ENCODE measurements at places on chromosomes 5 and 9.

DNA sequence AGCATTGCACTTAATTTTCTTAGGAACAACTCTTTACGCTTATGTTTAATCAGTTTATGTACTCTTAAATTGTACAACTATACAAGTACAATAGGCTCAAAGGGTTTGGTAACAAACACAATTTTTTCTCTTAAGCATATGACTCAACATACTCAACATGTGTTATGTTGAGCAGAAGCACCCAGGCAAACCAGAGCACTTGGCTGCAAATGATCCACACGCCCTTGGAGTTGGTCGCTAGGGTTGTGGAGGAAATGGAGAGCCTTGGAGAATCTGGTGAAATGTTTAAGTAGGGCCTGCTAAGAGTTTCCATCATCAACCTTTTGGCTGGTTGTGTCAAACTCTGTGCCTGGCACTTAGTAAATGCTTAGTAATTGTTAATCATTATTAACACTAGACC is 25.1 kb upstream of the MIER3 start:
- DNase-seq, result no peak

DNA sequence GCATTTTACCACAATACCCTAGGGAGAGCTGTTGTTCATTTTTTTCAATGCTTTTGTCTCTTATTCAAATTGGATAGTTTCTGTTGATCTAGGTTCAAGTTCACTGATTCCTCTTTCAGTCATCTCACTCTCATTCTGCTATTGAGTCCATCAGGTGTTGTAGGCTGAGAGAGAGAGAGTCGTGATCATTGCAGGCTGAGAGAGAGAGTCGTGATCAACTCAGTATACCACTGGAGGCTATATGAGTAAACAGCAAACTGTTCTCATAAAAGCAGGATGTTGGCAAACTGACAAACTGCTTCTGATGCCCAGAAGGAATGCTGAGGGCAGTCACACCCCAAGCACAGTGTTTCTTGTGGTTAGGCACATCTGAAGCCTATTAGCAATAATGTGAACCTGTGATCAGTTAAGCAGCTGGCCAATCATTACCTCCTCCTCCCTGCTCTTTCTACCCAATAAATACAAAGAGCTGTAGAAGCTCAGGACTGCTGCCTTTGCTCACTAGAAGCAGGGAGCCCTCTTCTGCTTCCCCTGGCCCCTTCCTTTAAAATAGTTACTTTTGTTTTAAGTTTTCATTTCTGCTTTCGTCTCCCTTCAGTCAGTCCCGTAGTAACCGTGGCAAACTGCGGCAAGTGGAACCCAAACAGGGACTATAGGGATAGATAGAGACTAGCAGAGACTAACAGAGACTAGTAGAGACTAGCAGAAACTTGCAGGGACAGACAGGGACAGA is 476.1 kb upstream of the ACO1 start:
- no peak for DNase-seq

GRCh38 chr9:105445203-105445881 is 2.5 kb upstream of the FSD1L start:
- no peak for DNase-seq

DNA sequence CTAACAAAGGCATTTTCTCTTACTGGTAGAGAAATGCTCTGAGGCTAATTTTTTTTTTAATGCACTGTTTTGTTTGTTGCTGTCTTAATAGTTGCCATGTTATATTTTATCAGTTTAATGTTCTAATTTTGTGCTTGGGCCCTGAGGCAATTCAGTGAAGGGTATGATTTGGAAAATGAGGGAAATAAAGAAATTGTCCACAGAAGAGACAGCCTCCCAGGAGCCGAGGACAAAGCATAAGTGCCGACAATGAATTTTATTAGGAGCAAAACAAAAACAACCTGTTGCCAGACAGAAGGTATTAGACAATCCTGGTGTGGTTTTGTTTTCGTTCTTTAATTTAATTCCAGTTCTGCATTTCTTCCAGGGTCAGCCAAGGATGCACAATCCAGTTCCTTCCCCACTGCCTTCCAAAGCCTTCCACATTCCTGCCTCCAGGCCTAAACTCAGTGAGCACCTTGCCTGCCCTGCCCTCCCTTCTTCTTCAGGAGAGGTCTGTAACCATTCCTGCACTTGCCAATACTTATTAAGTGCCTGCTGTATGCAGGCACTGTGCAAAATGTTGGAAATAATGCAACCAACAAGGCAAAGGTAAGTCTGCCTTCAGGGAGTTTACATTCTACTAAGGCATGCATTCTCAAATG is 4.3 kb upstream of the TCOF1 start:
- no peak for DNase-seq

DNA sequence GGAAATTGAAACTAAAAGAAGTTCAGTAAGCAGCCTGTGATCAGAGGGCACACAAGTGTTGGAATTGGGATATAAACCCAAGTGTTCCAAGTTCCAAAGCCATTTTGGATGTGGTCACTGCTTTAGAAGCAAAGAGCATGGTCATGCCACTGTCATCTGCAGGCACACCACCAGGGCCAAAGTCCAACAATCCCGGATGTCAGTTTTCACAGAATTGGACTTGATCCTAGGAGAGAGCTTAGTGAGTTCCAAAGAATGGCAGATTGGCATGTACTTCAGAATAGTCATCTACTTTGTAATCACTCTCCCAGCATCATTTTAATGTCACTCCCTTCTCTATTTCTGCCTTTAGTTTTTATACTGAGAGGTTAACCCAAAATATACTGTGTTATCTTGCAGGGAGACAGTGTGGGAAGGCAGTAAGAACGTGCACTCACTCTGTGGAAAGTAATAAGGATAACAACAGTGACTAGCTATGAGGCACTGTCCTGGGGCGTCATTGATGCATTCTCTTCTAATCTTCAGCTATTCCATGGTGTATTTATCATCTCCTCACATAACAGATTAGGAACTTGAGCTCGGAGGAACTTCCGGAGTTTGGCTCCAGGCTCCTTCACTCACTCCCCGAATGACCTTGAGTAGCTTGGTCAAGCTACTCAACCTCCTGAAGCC is 388.0 kb downstream of the ACTL7B start:
- DNase-seq, result no peak

- no peak for DNase-seq
These were observed 106.0 kb upstream of the ERCC6L2 start for GRCh38 chr9:95769473-95769872.

DNA sequence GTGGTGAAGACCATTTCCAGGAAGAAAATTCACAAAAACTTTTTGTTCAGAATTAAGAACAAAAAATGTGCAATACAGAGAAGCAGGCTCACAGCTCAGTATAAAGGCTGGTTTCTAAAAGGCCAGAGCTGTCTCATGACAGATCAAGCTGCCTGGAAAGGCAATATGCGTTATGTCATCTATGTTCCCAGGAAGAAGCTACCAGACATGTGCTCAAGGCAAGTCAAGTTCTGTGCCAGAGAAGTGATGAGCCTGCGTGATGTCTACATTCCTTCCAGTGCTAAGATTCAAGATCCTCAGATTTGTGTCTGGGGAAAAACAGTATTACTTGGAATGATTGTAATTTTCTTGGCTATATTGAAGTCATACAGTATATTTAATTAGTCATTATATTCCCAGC is 104.3 kb downstream of the PDE4D start:
- no peak for DNase-seq

DNA sequence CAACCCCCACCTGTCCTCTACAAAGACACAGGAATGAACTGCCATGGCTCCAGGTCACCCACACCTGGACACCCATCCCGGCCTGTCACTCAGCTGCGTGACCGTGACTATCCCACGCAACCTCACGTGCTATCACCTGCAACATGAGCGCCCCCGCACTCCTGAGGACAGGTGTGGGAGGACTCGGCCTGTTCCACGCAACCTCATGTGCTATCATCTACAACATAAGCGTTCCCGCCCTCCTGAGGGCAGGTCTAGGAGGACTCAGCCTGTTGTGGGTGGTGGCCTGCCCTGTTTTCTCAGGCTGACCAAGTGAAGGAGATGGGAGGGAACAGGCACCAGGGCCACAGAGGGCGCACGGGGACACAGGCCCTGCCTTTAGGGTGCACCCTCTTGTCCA is 4.1 kb downstream of the QSOX2 start:
- DNase-seq, result no peak

GRCh38 chr9:131539223-131539923 is 6.0 kb upstream of the PRRT1B start:
- DNase-seq, result no peak

- DNase-seq, result no peak
These were observed 11.3 kb downstream of the SHOC1 start for GRCh38 chr9:111783424-111783823.

DNA sequence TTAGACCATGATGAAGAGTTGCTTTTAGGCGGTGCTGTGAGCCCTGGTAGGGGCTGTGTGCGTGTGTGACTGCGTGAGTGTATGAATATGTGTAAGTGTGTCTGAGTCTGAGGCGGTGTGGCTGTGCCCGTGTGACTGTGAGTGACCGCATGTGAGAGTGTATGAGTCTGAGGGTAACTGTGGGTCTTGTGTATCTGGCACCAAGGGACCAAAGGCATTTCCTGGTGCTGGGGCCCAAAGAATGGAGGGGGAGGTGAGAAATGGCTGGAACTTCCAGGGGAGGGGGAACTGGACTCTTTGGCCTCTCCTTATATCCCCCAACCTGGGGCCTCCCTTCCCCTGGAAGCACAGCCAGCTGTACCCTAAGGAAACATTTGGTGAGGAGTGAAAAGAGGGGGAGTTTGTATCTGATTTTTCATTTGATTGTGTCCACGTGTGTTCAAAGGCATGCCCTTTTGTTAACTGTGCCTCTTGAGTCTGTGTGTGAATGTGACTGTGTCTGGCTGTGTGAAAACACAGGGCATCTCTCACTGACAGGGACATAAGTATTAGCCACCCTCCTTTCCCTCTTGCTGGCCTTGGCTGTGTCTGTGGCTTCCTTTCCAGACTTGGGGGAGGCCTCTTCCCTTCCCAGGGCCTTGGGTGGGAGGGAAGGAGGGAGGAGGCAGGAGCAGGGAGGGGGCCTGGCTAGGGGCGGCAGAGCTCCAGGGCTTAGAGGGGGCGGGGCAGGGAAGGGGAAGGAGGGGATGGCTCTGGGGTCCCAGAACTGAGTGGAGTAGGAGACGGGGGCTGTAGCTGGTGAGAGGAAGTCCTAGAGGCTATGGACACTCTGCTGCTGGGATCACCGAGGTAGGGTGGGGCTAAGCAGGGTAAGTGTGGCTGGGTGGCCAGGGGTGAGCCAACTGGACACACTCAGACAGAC is 1.4 kb downstream of the IL11RA start:
- no peak for DNase-seq

GRCh38 chr9:83625178-83625577 is 2.2 kb downstream of the IDNK start:
- DNase-seq, result no peak

DNA sequence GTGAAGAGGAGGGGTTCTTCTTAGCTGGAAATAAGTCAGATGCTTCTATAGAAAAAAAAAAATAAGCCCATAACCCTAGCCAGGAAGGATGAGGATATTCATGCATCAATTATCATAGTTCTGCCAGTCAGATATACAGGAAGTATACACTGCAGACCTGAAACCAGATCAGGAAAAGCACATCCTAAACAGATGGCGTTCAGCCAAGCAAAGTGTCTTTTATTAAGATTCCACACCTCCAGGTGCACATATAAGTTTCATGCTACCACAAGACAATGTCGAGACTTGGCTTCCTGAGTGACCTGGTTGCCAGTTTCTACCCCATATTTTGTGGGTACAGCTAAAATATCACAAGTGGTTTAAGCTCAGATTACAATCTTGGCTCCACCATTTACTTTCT is 108.3 kb downstream of the CETN3 start:
- no peak for DNase-seq

DNA sequence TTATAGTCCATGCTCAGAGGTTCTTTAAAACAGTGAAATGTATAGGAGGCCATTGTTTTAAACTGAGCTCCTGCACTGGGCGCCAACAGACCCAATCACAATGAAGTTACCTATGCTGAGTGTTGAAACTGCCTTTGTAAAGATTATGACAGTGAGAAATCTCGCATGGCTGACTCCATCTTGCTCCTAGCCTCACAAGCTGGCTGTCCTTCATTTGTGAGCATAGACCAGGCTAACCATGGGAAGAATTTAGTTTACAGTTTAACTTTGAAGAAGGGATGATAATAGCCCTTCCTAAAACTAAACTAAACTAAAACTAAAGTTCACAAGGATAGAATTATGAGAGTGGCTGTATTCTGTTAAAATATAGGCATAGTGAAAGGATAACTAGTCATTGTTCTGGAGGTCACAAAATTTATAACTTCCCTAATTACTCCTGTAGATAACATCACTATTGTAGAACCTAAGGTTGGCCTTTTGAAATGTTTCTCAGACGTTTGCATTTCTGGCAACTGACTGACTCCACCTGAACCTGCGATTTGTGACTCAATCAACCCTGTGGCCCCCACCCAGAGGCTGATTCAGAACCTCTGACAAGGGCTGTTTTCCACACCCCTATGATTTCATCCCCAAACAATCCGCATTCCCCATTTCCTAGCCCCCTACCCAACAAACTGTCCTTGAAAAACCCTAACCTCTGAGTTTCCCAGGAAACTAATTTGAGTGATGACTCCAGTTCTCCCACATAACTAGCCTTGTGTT is 59.1 kb downstream of the HMHB1 start:
- no peak for DNase-seq

DNA sequence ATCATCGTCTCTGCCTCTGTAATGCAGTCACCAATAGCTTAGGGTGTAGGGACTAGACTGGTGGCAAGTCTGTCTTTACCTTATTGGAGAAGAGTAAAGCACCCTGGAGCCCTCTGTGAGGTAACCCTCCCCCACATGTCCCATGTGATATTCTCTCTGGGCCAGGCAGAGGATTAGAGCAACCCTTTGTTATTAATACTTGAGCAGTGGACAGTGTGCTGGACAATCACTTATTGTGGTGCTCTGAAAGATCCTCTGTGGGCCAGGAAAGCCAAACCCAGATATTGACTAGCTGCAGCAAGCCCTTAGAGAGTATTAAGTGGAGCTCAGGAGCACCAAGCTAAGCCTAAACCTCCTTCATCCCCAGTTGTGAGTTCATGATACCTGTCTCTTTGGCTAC is 139.7 kb upstream of the RUSC2 start:
- no peak for DNase-seq

GRCh38 chr9:23441275-23441674 is 384.8 kb downstream of the ELAVL2 start:
- DNase-seq, result no peak

- DNase-seq, result no peak
These were observed 1231.3 kb upstream of the CDH18 start for GRCh38 chr5:21219251-21219650.

DNA sequence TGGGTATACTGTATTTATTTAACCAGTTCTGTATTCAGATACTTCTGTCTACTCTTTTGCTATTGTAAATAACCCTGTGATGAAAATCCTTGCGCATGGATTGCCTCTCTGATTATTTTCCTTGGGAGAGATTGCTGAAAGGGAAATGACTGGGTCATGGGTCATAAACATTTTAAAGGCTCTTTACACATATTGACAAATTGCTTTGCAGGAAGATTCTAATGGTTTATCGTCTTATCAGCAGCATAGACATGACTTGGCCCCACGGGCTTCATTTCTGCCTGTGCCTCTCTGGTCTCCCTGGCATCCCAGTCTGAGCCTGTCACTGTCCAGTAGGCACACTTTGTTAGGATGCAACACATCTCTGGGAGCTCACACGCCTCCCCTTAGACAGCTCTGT is 52.3 kb downstream of the RGS3 start:
- DNase-seq, result no peak

Measured in D721Med (cell line).